RWPE2 (cell line): ENCODE measurements at places on chromosomes 3 and 15.

GRCh38 chr3:145899241-145899640 lies 261.7 kb downstream of the PLOD2 start:
- DNase-seq: no peak

GRCh38 chr3:103968751-103969150 lies 1398.0 kb upstream of the ALCAM start:
- no peak for DNase-seq

DNA sequence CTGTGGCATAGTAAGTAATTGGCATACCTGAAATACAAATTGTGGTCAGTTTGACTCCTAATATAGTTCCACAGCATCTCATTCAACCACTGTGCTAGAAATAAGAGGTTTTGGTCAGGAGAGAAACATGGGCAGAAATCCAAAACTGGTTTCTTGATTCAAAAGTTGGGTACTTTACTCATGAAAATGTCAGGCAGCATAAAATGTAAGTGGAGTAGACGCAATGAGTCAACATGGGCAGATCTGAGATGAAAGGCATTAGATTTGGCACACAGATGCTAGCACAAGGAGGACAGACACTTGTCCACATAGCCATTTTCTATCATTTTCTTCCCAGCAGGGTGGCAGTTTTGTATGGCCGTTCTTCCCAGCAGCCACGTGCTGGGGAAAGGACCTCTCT lies 255.8 kb upstream of the CDIN1 start:
- no peak for DNase-seq

- no peak for DNase-seq
Measured at GRCh38 chr15:33559207-33559890, 248.6 kb downstream of the RYR3 start.

- no peak for DNase-seq
Measured at GRCh38 chr15:70722266-70723121, 40.9 kb downstream of the UACA start.

GRCh38 chr3:111595232-111595631 lies at the start of gene ZBED2:
Gene ZBED2, minus strand, starts transcription at chr3:111595346. Its CDS starts 1,145 bp downstream, at chr3:111594201.
- peak; percentile 73 for DNase-seq

GRCh38 chr15:96123630-96124187 lies 206.8 kb upstream of the NR2F2 start:
- no peak for DNase-seq

DNA sequence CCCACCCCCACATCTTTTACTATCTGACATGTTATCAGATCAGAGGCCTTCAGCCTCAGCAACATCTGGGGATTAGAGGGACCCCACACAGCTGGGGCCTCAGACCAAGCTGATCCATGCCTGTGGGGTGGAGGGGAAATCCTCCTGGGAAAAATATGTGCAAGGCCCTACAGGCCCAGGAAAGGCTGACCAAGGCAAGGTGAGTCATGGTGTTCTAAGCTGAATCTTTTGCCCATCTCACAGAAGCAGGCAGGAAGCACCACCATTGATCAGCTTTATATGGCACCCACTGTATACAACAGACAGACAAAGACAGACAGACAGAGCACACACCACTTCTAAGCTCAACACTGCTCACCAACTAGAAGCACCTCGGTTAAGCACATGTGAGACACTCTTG lies 12.4 kb upstream of the PARP6 start:
- peak; percentile 47 for DNase-seq

GRCh38 chr3:124428372-124429128 lies 301.7 kb upstream of the UMPS start:
- no peak for DNase-seq

DNA sequence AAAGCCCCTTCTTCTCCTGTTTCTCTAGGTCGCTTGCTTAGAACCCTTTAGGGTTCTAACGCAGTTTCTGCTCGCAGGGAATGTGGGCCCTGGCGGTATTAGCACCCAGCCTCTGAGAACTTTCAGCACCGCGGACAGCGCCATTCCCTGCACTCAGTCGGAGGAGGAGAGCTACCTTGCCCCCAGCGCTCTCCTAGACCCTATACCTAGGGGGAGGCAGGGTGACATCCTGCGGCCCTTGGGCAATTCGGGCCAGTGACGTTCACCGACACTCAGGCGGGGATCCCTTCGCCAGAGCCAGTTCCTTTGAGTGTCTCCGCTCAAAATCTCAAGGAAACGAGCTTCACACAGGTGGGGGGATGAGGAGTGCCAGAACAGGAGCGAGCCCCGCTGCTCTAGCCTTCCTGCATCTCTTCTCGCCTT lies 1.3 kb downstream of the SLC7A14 start:
- DNase-seq: peak; percentile 70

GRCh38 chr3:185976977-185977678 lies 39.3 kb upstream of the TRA2B start:
- DNase-seq: no peak

DNA sequence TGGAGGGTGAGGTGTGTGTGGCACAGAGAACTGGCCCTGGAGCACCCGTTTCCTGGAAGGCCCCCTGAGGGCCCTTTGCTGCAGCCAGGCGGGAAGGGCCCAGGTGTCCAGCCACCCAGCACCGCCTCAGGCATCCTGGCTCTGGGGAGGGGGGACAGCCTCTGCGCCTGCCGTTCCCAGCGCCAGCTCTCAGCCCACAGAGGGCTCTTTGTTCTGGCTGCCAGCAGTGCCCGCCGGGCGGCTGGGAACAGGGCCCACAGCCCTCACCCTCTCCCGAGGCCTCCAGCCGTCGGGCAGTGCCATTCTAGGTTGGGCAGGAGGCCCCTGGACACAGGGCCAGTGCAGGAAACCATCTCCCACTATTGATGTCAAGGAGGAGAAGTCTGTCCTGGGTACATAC lies 8.3 kb downstream of the SLC38A3 start:
- no peak for DNase-seq

DNA sequence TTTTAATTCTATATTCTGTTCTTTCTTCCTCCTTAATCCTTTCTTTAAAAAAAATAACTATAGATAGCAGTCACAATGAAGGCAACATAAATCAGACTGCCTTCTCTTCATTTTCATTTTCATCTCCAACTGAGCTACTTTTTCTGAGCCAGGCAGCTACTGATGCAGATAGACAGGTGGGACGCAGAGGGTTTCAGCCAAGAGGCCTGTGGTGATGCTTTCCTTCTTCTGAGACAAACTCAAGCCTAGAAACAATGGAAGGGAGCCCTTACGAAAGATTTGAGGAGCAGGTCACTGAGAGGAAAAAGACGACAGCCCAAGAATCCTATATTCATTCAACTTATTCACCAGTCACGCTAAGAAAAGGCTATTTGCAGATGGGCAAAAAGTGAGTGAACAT lies 220.0 kb upstream of the MLF1 start:
- DNase-seq: no peak

GRCh38 chr3:40901298-40901697 lies 298.0 kb upstream of the CTNNB1 start:
- no peak for DNase-seq
